Effector memory CD4-positive, alpha-beta T cell (primary cell): ENCODE measurements at places on chromosomes 7 and 10.

GRCh38 chr10:124372899-124373298 is 45.8 kb downstream of the OAT start:
- no peak for DNase-seq

DNA sequence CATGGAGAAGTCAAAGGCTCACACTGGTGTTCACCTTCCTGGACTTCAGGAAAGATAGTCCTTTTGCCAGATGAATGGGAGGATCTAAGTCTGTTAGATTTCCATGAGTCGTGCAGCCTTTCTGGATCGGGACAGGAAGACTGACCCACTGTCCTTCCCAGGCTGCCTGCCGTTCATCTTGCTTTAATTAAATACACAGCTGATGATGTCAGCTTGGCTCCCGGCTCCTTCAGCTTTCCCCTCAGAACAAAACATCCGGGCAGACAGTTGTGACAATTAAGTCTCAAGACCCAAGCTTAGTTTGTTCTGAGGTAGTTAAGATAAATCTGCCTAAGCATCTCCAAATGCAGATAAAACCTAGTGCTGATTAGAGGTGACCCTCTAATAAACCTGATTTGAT is 58.6 kb downstream of the AUTS2 start:
- DNase-seq: no peak

- DNase-seq: no peak
These were observed 22.2 kb downstream of the MRC1 start for GRCh38 chr10:17831341-17831740.

DNA sequence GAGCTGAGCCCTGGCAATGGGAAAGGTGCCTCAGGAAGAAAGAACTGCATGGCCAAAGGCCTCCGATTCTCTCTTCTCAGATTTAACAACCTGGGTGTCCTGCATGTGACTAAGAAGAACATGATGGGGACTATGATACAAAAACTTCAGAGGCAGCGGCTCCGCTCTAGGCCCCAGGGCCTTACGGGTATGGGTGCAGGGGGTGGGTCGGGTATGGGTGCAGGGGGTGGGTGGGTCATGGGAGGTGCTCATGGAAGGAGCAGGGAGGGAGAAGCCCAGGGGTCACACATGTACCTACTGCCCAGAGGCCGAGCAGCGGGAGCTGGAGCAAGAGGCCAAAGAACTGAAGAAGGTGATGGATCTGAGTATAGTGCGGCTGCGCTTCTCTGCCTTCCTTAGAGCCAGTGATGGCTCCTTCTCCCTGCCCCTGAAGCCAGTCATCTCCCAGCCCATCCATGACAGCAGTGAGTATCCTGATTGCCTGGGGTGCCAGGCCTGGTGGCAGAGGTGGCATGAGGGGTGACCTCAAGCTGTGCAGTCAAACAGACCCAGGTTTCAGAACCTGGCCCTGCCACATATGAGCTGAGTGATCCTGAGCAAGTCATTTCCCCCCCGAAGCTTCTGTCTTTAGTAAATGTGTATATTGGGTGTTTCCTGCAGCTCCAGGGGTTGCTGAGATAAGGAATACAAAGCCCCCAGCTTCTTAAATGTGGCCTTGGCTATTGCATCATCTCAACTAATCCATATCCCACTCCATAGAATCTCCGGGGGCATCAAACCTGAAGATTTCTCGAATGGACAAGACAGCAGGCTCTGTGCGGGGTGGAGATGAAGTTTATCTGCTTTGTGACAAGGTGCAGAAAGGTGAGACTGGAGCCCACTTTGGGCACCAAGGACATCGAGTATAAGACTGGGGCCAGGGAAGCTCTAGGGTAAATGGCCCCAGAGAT is 2.0 kb downstream of the NFKB2 start:
- no peak for DNase-seq
